Activated CD4-positive, alpha-beta memory T cell treated with anti-CD3 and anti-CD28 coated beads for 36 hours (primary cell): ENCODE measurements at places on chromosomes 7 and 10. TPM values are rescaled to one million over a fixed set of nuclear protein-coding genes. Genes with fewer than 3 reads are reported as not detected.
A peak's percentile ranks its signal among the peaks of the same experiment; 100 is the strongest.

Gene DIP2C
- total RNA-seq: 0.80 TPM

Gene PKD2L1
- total RNA-seq: not detected

Gene C1QL3
- total RNA-seq: not detected

Gene OPALIN
- total RNA-seq: not detected

DNA sequence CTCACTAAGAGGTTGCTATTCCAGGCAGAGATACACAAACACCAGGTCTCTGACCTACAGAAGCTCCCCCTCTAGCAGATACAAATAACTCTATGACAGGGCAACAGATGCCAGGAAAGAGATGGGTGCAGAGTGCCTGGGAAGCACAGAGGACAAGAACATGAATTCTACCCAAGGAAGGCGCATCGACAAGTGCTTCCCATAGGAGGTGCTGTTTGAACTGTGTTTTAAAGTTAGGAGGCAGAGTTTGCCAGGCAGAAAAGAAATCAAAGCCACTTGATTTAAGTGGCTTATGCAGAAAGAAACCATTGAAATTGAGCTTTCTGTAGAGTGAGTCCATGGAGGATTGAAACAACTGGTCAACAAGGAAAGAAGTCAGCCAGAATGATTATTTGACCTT is 35.3 kb upstream of the EGR2 start:
- no peak overlapping the region for H3K27ac ChIP-seq
- H3K4me3 ChIP-seq: no peak overlapping the region
- H3K4me1 ChIP-seq: peaks cover 46% of the 10 kb centered on the region
- H3K36me3 ChIP-seq: peaks cover 20% of the 10 kb centered on the region

- H3K4me3 ChIP-seq: no peak overlapping the region
- peaks cover 7% of the 10 kb centered on the region for H3K27me3 ChIP-seq
- H3K27ac ChIP-seq: no peak overlapping the region
- no peaks in the 10 kb centered on the region for H3K36me3 ChIP-seq
- DNase-seq: no peak
These were observed 52.8 kb downstream of the LSMEM1 start for GRCh38 chr7:112533591-112533990.

- H3K27ac ChIP-seq: no peak overlapping the region
- no peak for DNase-seq
- H3K27me3 ChIP-seq: peaks cover 7% of the 10 kb centered on the region
- H3K4me3 ChIP-seq: no peak overlapping the region
- no peaks in the 10 kb centered on the region for H3K36me3 ChIP-seq
- no peaks in the 10 kb centered on the region for H3K4me1 ChIP-seq
These were observed 69.2 kb downstream of the TAC1 start for GRCh38 chr7:97801108-97801507.

Gene GHITM
- total RNA-seq: 192 TPM

DNA sequence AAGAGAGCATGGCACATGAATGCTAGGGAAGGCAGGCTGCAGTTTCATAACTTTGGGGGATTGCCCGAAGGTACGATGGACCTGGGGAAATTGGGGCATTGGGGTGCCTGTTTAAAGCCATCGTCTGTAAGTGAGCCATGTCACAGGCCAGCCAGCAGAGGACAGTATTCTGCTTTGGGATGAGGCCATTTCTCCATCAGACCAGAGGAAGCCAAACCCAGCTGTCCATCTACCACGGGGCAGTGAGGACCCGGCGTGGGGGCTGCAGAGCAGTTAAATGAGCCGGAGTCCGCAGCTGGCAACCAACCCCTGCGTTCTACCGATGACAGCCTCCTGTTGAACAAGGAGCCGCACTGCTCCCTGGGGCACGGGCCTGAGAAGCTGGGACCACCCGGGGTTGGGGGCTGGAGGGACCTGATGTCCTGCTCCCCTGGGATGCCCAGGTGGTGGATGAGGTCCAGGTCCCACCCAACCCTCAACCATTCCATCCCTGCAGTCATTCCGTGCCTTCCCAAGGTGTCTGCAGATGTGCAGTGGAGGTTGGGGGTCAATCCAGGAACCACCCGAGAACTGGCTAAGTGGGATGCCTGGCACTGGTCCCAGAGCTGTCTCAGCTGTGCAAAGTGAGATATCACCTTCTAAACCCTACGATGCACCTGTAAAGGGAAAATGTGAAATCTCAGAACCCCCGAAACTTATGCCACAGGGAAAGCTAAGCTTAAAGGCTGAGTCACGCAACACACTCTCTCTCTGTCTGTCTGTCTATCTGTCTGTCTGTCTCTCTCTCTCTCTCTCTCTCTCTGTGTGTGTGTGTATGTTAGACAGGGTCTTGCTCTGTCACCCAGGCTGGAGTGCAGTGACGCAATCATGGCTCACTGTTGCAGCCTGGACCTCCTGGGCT is 12.1 kb upstream of the RHBDD2 start:
- peaks cover 8% of the 10 kb centered on the region for H3K27me3 ChIP-seq
- DNase-seq: peak; percentile 64
- H3K4me3 ChIP-seq: no peak overlapping the region
- no peak overlapping the region for H3K27ac ChIP-seq
- peaks cover 22% of the 10 kb centered on the region for H3K4me1 ChIP-seq
- no peaks in the 10 kb centered on the region for H3K36me3 ChIP-seq

Gene NUTM2E
- total RNA-seq: not detected

Gene RSPH10B2
- 0.24 TPM for total RNA-seq

Gene OR9A2
- total RNA-seq: not detected

GRCh38 chr7:8215648-8216333 is 46.2 kb downstream of the ICA1 start:
- DNase-seq: no peak
- H3K4me3 ChIP-seq: no peak overlapping the region
- no peaks in the 10 kb centered on the region for H3K27me3 ChIP-seq
- H3K4me1 ChIP-seq: peaks cover 2% of the 10 kb centered on the region

Gene CYP26C1
- total RNA-seq: not detected

Gene ELMO1
- total RNA-seq: 93.3 TPM

Gene GPR141
- total RNA-seq: not detected

Gene TUBB8
- not detected for total RNA-seq

GRCh38 chr10:55146032-55146431 is 345.0 kb upstream of the PCDH15 start:
- H3K36me3 ChIP-seq: no peaks in the 10 kb centered on the region
- H3K4me1 ChIP-seq: no peaks in the 10 kb centered on the region
- H3K27me3 ChIP-seq: no peaks in the 10 kb centered on the region
- no peak overlapping the region for H3K4me3 ChIP-seq
- H3K27ac ChIP-seq: no peak overlapping the region

DNA sequence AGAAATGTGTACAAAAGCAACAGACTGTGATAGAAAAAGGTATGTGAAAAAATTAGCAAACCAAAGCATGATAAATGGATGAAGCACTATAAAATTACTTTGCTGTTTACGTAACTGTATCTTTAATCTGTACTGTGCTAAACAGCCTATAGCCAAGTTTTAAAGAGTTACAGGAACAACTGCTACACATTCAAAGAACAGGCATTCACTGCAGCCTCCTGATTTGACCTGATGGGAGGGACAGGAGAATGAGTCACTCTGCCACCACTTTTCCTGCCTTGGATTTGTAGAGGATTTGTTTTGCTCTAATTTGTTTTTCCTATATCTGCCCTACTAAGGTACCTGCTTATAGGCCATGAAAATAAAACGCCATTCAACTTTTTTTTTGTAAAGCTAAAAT is 116.1 kb downstream of the FANK1 start:
- H3K27ac ChIP-seq: no peak overlapping the region
- peaks cover 1% of the 10 kb centered on the region for H3K27me3 ChIP-seq
- H3K36me3 ChIP-seq: no peaks in the 10 kb centered on the region
- DNase-seq: no peak

Gene TEX47
- not detected for total RNA-seq

GRCh38 chr10:71187600-71187999 is 24.8 kb upstream of the UNC5B start:
- peaks cover 4% of the 10 kb centered on the region for H3K27me3 ChIP-seq
- H3K36me3 ChIP-seq: no peaks in the 10 kb centered on the region
- no peak for DNase-seq
- no peak overlapping the region for H3K4me3 ChIP-seq

Gene RADIL
- 0.19 TPM for total RNA-seq

Gene GPER1
- total RNA-seq: 0.12 TPM

Gene CAV1
- 0.07 TPM for total RNA-seq

DNA sequence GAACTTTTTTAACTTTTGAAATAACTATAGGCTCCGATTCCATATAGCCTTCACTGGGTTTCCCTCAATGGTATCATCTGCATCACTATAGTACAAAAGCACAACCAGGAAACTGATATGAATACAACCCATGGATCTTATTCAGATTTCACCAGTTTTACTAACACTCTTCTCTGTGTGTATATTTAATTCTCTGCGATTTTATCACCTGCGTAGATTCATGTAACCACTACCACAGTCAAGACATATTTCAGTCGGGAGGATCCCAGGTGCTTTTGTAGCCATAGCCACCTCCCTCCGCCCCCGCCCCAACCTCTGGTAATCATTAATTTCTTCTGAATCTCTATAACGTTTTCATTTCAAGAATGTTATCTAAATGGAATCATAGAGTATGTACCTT is 82.8 kb upstream of the C7orf33 start:
- H3K27me3 ChIP-seq: peaks cover 9% of the 10 kb centered on the region
- peaks cover 23% of the 10 kb centered on the region for H3K4me1 ChIP-seq
- peak; percentile 82 for DNase-seq
- H3K36me3 ChIP-seq: no peaks in the 10 kb centered on the region
- peak overlapping the region; percentile 76 for H3K27ac ChIP-seq
- no peak overlapping the region for H3K4me3 ChIP-seq

GRCh38 chr7:85177316-85177715 is 9.5 kb downstream of the SEMA3D start:
- no peaks in the 10 kb centered on the region for H3K4me1 ChIP-seq
- no peaks in the 10 kb centered on the region for H3K27me3 ChIP-seq
- no peak for DNase-seq
- H3K4me3 ChIP-seq: no peak overlapping the region
- no peaks in the 10 kb centered on the region for H3K36me3 ChIP-seq

GRCh38 chr7:90916319-90916718 is 320.2 kb downstream of the CDK14 start:
- no peak overlapping the region for H3K4me3 ChIP-seq
- no peak overlapping the region for H3K27ac ChIP-seq
- DNase-seq: no peak
- H3K27me3 ChIP-seq: no peaks in the 10 kb centered on the region
- no peaks in the 10 kb centered on the region for H3K36me3 ChIP-seq

DNA sequence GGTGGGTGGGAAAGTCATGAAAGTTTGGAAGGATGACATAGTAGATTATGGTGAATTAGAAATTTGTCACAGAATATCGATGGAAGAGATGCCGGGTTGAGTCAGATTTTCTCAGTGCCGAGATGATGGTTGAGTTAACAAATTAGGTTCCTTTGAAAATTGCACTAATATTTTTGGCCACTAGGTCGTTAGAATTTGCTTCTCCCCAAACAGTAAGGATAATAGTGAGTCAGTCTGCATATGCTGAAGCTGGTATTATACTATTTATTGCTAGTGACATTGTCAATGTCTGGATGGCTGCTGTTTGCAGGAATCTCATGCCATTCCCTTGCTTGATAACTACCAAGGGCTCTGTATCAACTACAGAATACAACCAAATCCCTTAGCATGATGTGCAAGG is 37.7 kb upstream of the MINDY3 start:
- no peaks in the 10 kb centered on the region for H3K4me1 ChIP-seq
- H3K36me3 ChIP-seq: no peaks in the 10 kb centered on the region
- no peak for DNase-seq
- peaks cover 29% of the 10 kb centered on the region for H3K27me3 ChIP-seq
- H3K27ac ChIP-seq: no peak overlapping the region

Gene IKZF1
- total RNA-seq: 207 TPM

- H3K4me1 ChIP-seq: no peaks in the 10 kb centered on the region
- DNase-seq: no peak
- H3K27ac ChIP-seq: no peak overlapping the region
- H3K4me3 ChIP-seq: no peak overlapping the region
- no peaks in the 10 kb centered on the region for H3K27me3 ChIP-seq
- no peaks in the 10 kb centered on the region for H3K36me3 ChIP-seq
These were observed 45.7 kb downstream of the SEMA3C start for GRCh38 chr7:80873140-80873539.

Gene ASB10
- not detected for total RNA-seq

DNA sequence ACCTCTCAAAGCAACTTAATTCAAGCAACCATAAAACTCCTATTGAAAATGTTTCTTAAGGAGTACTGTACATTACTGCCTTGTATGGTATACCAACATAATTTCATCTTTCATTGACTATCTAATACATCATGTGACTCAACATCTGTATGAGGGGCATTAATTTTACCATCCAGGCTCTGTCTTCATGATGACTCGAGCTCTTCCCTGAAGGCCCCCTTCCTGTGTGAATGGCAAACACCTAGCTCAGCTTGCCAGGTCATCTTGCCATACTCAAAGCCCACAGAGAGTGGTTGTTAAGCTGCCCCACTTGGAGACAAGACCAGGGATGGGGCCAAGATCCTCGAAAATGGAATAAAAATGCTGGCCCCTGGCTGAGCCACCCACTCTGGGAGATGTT is 82.4 kb downstream of the SGMS1 start:
- DNase-seq: peak; percentile 25
- H3K27ac ChIP-seq: peak overlapping the region; percentile 75
- peaks cover 81% of the 10 kb centered on the region for H3K4me1 ChIP-seq

DNA sequence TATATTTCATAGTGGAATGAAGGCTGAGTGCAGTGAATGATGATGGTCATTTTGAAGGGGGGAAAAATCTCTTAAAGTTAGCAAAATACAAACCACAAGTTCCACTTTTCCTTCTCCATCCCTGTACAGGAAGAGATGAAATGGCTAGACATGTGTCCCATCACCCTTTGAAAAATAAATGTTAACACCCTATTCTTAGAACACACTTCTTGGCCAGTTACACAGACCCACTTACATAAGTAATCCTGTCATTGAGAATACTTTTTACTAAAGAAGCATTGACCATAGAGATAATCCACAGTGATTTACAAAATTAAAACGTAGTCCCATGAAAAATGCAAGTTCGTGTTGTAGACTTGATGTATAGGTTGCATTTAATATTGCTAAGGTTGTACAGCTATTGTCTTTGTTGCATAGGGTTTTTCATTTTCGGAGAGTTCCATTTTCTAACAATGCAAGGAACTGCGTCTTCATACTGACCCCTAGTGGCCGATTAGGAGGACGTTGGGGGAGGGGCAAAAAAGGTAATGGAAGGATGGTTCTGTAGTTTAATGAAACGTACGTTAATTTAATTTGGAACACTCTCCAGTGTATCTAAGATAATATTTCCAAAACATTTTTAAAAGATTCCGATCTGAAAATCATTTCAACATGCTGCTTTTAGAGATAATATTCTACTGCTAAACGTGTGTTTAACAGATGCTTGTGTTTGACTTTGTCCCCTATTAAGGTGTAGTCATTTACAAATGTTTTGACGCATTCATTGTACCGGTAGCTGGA is 60.9 kb downstream of the ARMC3 start:
- peak; percentile 74 for DNase-seq
- peaks cover 2% of the 10 kb centered on the region for H3K27me3 ChIP-seq
- peaks cover 18% of the 10 kb centered on the region for H3K4me1 ChIP-seq
- no peaks in the 10 kb centered on the region for H3K36me3 ChIP-seq

Gene SAMD9
- total RNA-seq: 6.9 TPM

GRCh38 chr10:4561296-4561695 is 264.7 kb upstream of the AKR1E2 start:
- H3K27me3 ChIP-seq: peaks cover 4% of the 10 kb centered on the region
- no peaks in the 10 kb centered on the region for H3K4me1 ChIP-seq
- DNase-seq: no peak

Gene CHAT
- total RNA-seq: not detected
